SK-N-SH (cell line): ENCODE measurements at places on chromosomes 2 and 18. TPM values are rescaled to one million over a fixed set of nuclear protein-coding genes. Genes with fewer than 3 reads are reported as not detected.

Gene GDF7
- polyA plus RNA-seq: 0.02 and 0.03 TPM in 2 replicates

Gene TRIM54
- polyA plus RNA-seq: 0.28 and 0.36 TPM in 2 replicates

Gene NEU2
- polyA plus RNA-seq: not detected in 2 replicates

Gene ZNF516
- polyA plus RNA-seq: 3.4 and 4.4 TPM in 2 replicates

Gene ELOA2
- polyA plus RNA-seq: not detected in 2 replicates
